ENCODE measurements at places on chromosomes 6 and 20.

DNA sequence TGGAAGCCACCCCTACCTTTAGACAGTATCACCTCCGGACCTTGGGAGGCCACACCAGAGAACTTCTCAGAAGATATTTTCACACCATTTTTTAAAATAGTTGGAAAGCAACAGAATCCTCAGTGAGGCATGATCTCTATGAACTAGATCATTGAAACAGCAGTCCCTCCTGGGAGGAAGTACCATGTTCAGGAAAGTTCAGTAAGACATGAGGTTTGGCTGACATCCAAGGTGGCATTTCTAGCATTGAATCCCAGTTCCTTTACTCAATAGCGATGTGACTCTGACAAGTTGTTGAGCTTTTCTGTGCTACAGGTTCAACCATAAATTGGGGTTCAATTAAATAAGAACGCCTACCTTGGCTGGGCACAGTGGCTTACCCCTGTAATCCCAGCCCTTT, 169.0 kb downstream of the TBC1D7 start:
- peak; percentile 43 for DNase-seq

DNA sequence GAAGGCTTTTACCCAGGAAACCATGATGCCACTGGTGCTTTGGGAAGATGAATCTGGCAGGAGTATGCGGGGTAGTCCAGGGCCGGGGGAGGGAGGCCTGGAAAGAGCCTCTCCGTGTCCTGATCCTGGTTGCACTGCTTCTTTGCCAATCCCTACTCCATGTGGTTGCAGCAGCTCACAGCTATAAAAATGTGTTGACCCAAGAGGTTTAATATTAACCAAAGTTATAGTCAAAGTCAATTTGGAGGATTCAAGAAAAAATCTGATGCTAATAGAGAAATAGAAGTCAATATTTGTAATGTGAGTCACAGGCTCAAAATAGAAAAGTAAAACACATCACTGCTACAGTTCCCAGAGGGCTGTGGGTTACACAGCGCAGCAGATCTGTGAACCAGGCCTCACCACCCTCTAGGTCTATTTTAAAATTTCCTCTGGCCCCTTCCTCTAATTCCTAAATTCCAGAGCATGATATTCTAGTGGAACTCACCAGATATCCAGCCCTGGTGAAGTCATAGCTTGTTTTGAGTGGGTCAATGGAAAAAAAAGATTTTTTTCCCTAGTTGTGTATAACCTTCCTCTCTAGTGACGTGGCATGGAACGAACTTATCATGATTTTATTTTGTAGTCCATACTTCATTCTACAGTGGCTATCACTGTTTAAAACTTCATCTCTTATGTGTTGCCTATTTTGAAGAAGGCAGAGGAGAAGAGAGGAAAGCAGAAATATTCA, 63.2 kb upstream of the BMP2 start:
- DNase-seq = peak; percentile 61

DNA sequence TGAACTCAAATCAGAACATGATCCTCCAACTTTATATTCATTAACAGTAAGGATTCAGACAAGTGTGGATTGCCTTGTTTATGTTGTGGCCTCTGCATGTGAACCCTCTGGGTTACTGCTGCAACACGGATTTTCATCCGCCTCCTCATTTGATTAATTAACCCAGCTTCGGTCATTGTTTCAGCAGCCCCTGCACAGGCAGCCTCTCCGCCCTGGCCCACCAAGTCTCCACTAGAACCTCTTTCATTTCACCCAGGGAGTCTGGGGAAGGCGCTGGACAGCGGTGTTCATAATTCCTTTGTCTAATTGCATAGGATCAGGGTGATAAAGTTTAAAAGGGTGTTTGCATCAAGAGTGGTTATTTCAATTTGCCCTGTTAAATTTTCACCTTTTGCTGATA, 15.7 kb downstream of the NKX2-2 start:
- DNase-seq = no peak

DNA sequence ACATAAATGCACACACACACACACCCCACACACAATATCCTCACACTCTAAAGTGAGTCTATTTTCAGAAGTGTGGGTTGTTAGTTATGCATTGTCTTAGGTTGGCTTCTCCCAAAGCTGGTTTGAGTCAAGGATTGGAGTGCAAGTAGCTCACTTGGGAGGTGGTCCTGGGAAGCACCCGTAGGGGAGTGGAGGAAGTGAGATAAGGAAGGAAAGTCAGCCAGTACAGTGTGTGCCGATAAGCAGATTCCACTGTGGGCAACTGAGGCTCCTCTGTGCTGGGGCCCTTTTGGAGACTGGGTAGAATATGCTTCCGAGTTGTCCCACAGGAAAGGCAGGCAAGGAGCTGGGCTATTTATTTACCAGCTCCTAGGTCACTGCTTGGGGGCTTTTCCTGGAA, 67.2 kb downstream of the PLCB4 start:
- DNase-seq = no peak

- DNase-seq = no peak
Observed at GRCh38 chr6:133467982-133468380, 226.8 kb downstream of the EYA4 start.

- DNase-seq = no peak
Observed at GRCh38 chr6:106124015-106124414, 37.9 kb downstream of the PRDM1 start.

DNA sequence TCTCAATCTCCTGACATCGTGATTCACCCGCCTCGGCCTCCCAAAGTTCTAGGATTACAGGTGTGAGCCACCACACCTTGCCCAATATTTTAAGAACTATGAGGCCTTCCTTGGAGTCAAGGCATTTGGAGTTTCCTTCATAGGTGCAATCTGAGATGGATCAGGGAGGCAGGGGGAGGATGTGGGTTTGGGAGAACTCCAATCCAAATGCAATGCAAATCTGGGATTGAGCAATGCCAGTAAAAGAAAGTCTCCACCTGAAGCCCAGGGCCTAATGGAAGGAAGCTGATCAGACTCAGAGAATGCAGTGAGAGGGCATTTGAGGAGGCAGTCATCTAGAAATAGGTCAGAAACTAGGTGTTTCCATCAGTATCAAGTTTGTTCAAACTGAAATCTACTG, 21.2 kb downstream of the RSPH3 start:
- DNase-seq = peak; percentile 66

- DNase-seq = no peak
Observed at GRCh38 chr6:3309391-3310050, 50.8 kb downstream of the PSMG4 start.

GRCh38 chr6:64679416-64679815, 1027.6 kb downstream of the EYS start:
- DNase-seq = no peak

- peak; percentile 76 for DNase-seq
Observed at GRCh38 chr20:17530716-17531664, at the start of gene BFSP1. Gene BFSP1, minus strand, starts transcription at chr20:17531379. Its CDS starts 50 bp downstream, at chr20:17531329.

GRCh38 chr20:38219006-38219950, 41.3 kb downstream of the KIAA1755 start:
- no peak for DNase-seq
